ENCODE measurements at places on chromosomes 16 and 17.

DNA sequence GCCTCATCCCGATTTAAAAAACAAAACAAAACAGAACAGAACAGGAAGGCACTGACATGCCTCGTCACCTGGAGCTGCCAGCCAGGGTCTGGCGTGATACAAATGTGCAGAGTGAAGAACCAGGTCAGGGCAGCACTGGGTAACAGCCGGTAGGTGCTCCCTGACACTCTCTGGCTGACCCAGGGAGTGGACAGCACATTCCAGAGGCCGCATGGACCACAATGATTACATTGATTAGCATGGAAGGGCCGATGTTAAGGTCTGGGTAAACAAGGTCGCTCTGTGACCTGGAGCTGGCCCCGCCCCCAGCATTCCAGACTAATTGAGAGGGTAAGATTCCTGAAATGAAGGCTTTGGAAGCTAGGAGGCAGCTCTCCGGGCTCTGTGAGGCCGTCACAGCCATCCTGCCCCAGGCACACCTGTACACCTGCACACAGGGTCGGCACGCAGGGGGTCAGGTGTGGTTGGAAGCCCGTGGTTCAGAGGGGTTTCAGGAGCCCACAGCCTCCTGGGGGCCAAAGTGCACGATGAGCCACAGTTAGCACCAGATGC lies 21.4 kb downstream of the PIEZO1 start:
- H3K27me3 ChIP-seq, result no peaks in the 10 kb centered on the region
- no peaks in the 10 kb centered on the region for H3K36me3 ChIP-seq
- H3K4me1 ChIP-seq, result peaks cover 21% of the 10 kb centered on the region
- H3K27ac ChIP-seq, result no peak overlapping the region
- DNase-seq, result no peak

GRCh38 chr16:55225972-55226542 lies 97.9 kb upstream of the IRX6 start:
- H3K27ac ChIP-seq, result no peak overlapping the region
- H3K27me3 ChIP-seq, result no peaks in the 10 kb centered on the region
- H3K4me3 ChIP-seq, result no peak overlapping the region
- no peaks in the 10 kb centered on the region for H3K4me1 ChIP-seq
- no peak for DNase-seq

DNA sequence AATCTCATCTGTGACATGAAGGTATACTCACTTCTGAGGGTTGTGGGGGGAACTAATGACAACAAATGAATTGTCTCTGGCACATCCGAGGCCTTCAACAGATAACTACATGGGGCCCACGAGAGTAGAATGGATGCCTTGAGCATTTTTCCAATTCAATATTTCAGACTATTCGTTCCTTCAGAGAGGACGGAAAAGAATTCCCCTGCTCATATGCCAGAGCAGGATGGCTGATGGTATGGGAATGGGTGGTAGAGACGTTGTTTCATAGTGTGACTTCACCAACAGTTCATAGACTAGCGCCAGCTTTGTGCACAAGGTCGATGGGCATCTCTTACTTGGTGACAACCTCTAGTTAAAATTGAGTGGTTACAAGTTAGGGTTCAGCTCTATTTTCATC lies 61.3 kb downstream of the HLF start:
- no peaks in the 10 kb centered on the region for H3K27me3 ChIP-seq
- no peak overlapping the region for H3K4me3 ChIP-seq
- DNase-seq, result no peak
- no peaks in the 10 kb centered on the region for H3K36me3 ChIP-seq
- no peaks in the 10 kb centered on the region for H3K4me1 ChIP-seq
- H3K27ac ChIP-seq, result no peak overlapping the region

GRCh38 chr17:21129023-21129681 lies 2.4 kb downstream of the DHRS7B start:
- H3K27me3 ChIP-seq, result no peaks in the 10 kb centered on the region
- no peak overlapping the region for H3K4me3 ChIP-seq
- DNase-seq, result no peak

- no peaks in the 10 kb centered on the region for H3K27me3 ChIP-seq
- no peak for DNase-seq
- no peaks in the 10 kb centered on the region for H3K36me3 ChIP-seq
- no peak overlapping the region for H3K4me3 ChIP-seq
- H3K27ac ChIP-seq, result no peak overlapping the region
- H3K4me1 ChIP-seq, result peaks cover 1% of the 10 kb centered on the region
These were observed 551.8 kb upstream of the KIF2B start for GRCh38 chr17:53270936-53271335.

DNA sequence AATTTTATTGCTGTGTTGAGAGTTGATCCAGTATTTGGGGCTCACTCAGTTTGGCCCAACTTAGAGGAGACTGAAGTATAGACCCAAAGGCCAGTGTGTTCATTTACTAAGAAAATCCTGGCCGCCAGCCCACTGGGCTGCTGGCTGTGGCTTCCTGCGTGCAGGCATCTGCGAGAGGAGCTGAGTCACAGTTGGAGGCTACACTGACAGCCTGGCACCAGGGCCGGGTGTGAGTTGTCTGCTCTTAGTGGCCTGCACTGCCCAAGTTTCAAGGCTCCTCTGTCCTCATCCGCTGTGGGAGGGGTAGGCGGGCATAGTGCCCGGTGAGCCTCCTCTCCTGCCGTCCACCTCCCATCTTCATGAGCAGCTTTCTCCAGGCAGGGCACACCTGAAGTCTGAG lies 54.2 kb downstream of the PLD6 start:
- no peaks in the 10 kb centered on the region for H3K4me1 ChIP-seq
- no peak overlapping the region for H3K4me3 ChIP-seq
- 0 out of 2 replicates have a peak, but pooled peaks cover 6% of the 10 kb centered on the region for H3K36me3 ChIP-seq

DNA sequence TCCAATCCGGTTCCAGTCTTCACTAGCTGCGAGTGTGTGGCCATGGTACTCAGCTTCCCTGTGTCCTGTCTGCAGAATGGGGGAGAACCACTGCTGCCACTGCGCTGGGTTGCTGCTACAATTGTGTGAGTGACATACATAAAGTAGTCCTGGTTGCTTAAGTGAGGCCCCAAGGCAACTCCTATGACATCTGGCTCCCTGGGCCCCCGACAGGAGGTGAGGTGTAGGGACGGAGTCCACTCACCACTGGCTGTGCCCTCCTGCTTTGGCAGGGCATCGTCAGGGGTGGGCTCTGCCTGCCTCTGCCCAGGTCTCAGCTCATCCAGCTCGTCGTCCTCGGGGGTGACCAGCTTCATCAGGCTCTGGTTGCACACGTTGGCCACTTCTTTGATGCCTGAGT lies 20.4 kb downstream of the VAC14 start:
- no peak overlapping the region for H3K4me3 ChIP-seq
- H3K27me3 ChIP-seq, result no peaks in the 10 kb centered on the region
- no peak overlapping the region for H3K27ac ChIP-seq
- peaks cover 48% of the 10 kb centered on the region for H3K36me3 ChIP-seq

DNA sequence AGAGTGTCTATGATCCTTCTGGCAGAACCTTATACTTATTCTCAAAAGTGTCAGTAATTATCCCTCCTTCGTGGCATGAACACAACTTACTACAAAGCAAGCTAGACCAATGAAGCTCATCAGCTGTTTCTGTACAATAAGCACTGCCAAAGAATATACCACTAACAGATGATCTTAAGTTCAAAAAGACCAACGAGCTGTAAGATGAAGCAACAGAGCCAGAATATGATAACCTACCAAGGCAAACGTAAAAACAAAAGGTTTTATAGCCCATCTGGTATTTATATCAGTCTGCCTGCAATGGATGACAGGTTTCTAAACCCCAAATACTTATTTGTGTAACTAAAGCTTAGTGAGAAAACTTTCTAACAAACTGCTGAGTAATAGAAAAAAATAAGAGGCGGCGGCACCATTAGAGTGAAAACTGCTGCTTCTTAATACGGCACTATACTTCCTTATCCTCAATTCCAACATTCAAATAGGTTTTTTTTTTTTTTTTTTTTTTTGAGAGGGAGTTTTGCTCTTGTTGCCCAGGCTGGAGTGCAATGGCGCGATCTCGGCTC lies 22.1 kb downstream of the NME2 start:
- H3K27me3 ChIP-seq, result no peaks in the 10 kb centered on the region
- H3K4me1 ChIP-seq, result no peaks in the 10 kb centered on the region
- DNase-seq, result no peak
- H3K4me3 ChIP-seq, result no peak overlapping the region

DNA sequence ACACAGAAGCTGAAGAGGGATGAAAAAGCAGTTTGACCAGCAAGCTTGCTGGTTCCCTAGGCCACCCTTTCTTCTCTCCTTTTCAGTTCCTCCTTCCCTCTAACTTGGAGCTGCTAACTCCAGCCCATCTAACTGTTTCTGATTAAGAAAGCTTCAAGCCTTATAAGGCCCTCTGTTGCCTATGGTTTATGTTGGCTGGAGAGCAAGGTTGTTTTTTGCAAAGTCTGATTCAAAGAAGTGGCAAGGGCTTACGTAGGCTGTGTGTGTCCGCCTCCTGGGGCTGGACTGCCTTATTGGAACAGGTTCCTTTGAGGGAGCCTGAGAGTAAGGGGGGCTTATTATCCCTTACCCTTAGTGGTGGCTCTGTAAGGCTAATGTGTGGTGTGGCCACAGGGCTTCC lies 7.1 kb downstream of the AKAP1 start:
- H3K4me1 ChIP-seq, result peaks cover 14% of the 10 kb centered on the region
- DNase-seq, result no peak
- no peaks in the 10 kb centered on the region for H3K27me3 ChIP-seq
- no peaks in the 10 kb centered on the region for H3K36me3 ChIP-seq
- no peak overlapping the region for H3K27ac ChIP-seq

DNA sequence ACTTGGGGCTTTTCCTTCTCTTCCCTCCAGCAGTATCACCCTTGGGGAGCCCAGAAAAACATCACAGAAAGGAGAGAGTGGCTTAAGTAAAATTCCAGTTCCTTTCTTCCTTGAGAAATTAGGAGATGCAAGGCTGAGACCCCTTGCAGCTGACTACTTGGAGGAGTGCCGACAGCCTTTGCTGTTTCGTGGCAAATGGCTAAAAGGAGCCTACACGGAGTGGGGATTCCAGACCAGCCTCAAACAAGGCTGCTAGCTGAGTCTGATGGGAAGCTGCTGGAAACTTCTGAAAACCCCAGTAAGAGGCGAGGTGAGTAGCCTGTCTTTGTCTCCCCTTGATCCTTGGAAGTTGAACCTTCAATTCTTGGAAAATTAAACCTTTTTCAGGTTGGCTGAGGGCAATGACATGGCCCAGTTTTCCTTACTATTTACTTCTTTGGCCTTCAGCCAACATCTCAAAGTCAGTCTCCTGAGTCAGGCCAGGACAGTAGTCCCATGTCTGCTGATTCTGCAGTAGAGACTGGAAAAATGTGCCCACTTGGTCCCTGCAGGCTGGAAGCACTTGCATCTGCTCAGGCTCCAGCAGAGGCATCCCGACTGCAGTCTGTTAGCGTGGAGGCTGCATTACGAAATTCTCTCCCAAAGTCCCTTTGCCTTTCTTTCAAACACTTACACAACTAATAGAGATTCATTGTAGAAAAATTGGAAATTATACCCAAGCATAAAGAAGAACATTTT lies 23.4 kb downstream of the SMIM36 start:
- no peak overlapping the region for H3K4me3 ChIP-seq
- H3K4me1 ChIP-seq, result no peaks in the 10 kb centered on the region
- no peaks in the 10 kb centered on the region for H3K36me3 ChIP-seq

GRCh38 chr16:66513111-66513723 lies 36.7 kb downstream of the TK2 start:
- H3K27ac ChIP-seq, result no peak overlapping the region
- no peak for DNase-seq
- no peak overlapping the region for H3K4me3 ChIP-seq
- no peaks in the 10 kb centered on the region for H3K27me3 ChIP-seq

GRCh38 chr16:70803319-70803718 lies 2.4 kb upstream of the VAC14 start:
- DNase-seq, result no peak
- no peaks in the 10 kb centered on the region for H3K36me3 ChIP-seq
- H3K4me1 ChIP-seq, result peaks cover 2% of the 10 kb centered on the region
- no peak overlapping the region for H3K4me3 ChIP-seq
- no peaks in the 10 kb centered on the region for H3K27me3 ChIP-seq

DNA sequence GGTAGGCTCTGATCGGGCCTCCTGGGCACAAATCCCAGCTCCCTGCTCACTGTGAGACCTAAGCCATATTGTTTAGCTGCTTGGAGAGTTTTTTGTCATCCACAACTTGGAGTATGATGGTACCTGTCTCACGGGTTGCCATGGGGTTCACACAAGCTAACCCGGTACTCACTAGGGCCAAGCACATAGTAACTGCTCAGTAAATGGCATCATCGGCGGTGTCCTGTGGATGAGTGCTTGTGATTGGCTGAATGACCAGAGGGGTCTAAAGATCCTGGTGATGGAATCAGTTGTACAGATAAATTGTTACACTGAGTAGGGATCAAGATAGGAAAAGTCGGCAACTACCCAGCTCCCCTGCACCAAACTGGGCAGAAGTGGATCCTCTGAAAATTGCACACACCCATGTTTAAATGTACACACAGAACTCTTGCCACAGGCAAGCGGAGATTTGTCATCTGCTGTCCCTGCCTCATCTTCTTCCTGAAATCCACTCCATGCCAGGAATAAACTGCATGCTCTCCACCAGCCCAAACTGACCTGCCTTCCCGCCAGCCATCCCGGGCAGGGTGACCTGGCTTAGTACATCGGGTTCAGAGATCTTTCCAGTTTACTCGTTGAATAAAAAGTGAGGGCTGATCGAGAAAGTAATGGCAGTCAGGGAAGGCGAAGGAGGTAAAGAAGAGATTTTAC lies 6.5 kb downstream of the MAPT start:
- H3K27me3 ChIP-seq, result peaks cover 30% of the 10 kb centered on the region
- H3K27ac ChIP-seq, result no peak overlapping the region
- H3K4me1 ChIP-seq, result no peaks in the 10 kb centered on the region
- DNase-seq, result no peak

Measured in iPS DF 6.9 (cell line).